Stomach (tissue), 19 donors: ENCODE measurements at places on chromosomes 2 and 18.

DNA sequence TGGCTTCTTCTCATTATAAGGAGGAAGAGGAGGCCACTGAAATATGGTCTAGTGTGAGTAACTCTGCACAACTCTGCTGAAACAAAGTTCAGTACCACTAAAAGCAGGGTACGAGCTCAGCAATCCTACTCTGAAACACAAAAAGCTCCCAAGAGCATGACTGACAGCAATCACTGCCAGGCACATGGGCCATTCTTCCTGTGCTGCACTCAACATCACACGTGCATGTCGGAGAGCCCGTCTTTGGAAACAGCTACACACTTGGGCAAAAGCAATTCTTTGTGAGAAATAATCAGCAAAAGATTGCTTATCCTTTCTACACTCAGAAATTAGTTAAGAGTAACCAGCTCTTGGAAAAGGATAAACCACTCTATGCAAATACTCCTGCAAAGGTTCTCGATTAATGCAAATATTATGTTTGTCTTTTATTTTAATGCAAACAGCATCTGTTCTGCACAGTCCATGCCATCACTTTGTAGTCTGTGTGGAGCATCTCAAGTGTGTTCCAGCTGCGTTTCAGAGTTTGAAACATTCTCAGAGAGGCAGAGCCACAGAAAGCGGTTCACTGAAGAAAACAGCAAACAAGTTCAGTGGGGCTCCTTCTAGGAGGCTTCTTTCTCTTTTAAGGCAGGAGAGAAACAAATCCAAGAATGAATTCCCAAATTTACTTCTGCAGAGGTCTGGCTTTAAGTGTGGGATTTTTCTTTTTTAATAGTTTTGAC, 145.0 kb downstream of the HDAC4 start:
- no peak for DNase-seq

- DNase-seq, result peak; percentile 3
Observed at GRCh38 chr18:29326214-29326613, 1149.3 kb upstream of the CDH2 start.

DNA sequence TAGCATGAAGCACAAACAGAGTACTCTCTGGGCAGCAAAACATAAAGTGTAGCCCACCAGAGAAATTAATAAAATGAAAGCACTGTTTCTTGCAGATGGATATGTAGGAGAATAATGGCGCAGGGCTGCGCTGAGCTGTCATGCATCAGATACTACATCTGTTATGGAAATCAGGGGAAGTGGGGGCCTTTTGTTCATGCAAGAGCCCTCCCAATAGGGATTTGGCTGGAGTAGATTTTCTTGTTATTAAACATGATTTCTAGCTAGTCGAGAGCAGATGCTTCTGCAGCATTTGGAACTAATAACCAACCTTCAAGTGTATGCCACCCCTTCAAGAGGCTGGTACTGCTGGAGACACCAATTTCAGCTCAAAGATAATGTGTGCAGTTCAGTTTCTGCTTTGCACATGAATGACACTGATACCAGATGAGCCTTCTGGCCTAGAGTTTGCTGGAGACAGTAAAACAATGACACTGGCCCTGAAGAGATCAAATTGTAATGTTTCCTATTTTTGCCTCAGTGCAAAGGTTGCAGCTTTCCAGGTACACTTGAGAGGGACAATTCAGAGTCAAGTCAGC, 58.0 kb downstream of the RND3 start:
- DNase-seq, result no peak

DNA sequence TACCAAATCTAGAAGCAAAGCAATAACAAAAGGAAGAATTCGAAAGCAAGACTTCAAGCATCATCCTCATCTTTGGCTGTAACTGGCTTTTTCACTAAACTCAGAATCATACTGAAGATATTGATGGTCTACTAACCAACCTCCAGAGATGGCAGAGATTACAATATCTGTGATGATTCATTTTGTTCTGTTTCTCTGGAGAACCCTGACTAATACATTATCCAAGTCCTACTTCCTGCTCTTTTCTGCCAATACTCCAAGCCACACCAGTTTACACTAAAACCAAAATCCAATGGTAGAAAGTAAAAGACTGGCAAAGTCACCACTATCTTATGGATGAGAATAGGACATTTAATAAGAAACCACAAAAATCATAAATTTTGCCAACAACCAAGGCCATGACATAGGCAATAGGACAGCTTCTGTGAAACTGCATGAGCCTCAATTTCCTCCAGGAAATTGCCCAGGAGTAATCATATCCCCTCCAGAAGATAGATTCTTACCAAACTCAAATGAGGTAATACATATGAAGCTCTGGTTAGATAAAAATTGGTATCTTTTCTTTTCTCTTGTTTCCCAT, 159.8 kb downstream of the METTL4 start:
- DNase-seq, result no peak

DNA sequence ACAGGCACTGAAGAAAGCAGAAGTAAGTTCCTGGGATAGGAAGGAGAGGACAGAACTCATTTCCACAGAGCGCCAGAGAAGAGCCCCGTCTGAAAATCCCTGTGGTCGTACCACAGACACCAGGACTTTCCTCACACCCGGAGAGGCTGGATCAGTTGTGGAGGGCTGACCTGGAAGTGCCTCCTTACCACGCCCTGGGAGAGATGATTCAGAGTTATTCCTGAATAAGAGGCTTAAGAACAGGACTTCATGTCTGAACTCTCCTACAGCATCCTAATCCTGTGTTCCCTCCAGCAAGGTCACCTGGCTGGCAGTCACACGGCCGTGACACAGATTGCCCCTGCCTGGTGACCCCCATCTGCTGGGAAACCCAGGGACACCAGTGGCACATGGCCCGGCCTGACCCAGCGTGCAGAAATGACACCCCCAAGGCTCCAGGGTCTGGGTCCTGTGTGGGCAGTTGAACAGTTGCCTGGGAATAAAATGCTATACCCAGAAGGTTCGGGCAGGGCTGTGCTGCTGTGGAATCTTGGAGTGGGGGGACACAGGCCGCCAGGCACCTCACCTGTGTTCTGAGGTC, 105.9 kb downstream of the PXDN start:
- no peak for DNase-seq

- DNase-seq, result no peak
Observed at GRCh38 chr2:230267059-230267458, 41.5 kb downstream of the SP140 start.

DNA sequence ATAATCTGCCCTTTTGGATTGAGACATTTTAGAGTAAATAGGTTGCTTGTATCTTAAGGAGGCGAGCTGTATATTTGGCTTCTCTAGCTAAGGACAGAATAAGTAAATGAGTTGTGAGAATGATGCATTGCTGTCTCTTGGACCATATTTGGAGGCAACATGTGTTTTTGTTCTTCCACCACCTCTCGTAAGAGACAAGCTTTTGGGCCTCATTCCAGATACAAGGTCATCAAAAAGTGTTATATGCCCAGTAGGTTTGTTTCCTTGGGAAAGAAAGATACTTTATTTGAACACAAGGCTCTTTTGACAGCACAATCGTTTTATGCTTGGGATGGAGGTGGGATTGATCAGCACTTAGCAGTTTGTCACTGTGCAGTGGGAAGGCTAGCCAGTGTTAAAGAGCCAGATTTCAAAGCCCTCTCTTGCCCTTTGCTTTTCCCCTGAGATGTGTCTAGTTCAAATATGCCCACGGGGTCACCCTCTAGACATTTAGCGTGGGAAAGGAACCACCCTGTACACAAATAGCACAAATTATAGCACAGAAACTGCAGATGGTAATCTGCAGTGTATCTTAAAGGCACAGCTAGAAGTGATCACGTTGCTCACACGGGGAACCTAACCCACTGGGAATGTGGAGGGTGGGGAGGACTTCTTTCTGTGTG, 131.3 kb downstream of the MAP4K4 start:
- DNase-seq, result no peak
